ENCODE measurements at places on chromosomes 12 and 14.

DNA sequence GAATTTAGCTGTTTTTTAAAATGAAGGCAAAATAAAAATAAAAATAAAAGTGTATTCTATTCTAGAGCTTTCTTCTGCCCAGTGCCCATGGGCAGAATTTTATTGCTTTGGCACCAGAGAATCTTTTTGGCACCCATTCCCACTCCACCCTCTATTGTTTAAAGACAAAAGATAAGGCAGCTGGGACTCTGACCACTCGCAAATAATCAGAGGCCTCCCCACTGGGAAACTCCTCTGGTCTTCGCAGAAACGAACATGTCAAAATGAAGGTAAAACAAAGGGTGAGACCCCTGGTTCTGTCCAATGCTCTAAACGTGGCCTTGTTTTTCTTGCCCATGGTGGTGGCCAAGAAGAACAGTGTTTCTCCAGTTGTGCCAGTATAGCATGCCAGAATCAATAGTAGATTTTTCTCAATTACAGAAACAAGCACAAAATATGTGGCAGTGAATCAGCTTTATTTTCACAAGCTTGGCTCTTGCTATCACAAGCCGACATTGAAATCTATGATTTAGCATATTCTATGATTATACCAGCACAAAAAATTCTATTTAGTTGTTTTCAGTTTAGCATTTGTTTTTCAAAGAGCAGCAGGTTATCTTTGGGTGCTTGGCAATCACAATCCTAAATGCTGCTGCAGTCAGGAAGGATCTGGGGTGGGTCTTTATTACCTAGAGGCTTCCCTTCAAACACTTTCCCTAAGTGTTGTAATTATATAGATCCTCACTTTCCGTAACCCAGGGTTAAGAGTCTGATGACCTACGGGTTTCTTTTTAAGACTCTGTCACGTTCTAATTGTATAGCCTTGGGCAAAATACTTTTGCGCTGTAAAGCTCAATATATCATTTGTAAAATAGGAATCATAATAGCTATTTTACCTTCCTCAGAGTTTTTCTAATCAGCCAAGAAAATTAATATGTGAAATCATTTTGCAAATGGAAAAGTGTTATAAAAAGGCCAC is 50.5 kb downstream of the KITLG start:
- no peak for DNase-seq

DNA sequence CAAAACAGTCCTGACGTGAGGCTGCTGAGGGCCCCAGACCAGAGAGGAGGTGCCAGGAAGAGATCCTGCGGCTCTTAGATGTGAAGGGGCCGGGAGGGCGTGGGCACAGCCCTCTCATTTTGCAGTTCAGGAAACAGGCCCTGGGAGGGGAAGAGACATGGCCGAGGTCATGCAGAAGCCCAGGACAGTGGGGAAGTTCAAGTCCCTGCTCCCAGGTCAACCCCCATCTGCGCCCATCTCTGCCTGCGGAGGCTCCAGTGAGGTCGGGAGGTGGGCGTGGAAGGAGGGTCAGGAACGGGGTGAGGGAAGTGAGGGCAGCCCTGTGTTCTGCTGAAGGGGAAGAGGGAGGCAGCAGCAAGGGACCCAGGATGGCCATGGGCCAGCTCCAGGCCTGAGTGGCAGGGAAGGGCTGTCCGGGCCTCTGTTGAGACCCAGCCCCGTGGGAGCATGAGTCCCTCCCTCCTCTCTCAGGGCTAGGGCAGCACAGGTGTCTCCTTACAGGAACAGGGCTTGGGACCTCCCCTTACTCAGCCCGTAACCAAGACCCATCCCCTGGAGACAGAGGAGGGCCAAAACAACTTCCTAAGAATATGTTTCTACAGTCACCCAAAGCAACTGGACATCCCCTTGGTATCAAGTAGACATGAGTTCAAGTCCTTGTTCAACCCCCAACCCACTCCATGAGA is 90.8 kb downstream of the LGMN start:
- DNase-seq = no peak

DNA sequence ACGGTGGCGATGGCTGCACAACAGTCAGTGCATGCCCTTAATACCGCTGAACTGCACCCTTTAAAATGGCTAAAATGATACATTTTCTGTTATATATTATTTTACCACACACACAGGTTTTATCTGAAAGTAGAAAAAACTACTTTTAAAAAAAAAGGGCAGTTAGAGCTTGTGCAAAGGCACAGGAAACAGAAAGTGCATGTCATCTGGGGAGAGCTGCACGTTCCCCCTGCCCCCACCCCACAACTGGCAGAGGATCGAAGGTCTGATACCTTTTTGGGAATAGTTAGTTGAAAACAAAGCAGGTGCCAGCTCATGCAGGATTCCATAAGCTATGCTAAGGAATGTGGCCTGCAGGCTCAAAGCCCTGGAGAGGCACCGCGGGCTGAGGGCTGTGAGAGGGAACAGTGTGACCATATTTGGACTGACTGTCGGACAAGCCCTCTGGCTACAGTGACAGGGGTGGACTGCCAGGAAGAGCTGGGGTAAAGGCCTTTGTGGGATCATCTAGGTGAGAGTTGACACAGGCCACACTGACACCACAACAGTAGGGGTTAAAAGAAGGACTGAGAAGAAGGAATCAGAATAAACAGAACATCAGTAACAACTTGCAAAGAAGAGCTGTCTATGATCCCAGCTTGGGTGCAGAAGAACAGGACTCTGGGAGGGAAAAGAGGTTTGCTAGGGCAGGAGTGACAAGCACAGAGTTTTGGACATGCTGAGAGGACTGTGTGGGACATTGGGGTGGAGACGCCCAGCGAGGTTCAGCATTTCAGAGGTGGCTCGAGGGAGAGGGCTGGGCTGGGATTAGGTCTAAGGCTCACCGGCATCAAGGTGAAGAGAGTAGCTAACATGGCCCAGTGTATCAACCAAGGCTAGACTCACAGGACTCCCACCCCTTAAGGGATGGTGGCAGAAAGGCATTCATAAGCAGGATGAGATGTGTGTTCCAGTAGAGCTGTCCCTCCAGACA is 54.6 kb downstream of the ACTN1 start:
- no peak for DNase-seq

GRCh38 chr14:32637582-32637981 is 301.1 kb upstream of the NPAS3 start:
- no peak for DNase-seq

GRCh38 chr12:7695566-7696197 is at the start of gene GDF3:
Gene GDF3 (minus strand): TSS chr12:7695775. CDS start chr12:7695728, 47 bp downstream.
- DNase-seq = no peak

- no peak for DNase-seq
Observed at GRCh38 chr12:64127811-64128210, 94.3 kb downstream of the KICS2 start.

DNA sequence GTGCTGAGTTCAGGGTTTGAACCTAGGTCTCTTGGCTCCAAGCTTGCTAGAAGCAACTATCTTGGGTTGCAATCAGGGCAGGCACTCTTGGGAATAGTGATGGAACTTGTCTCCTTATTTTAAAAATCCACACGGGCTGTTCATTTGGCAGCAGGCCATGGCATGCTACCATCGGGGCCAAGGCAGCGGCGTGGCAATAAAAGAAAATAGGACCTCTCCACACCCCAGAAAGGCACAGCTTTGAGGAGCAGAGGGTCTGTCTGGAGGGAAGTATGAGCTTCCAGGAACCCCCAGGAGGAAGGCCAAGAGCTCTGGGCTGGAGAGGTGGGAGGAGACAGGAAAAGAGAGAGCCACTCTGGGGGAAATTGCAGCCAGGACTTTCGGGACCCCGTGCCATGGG is 15.3 kb downstream of the RPS6KL1 start:
- no peak for DNase-seq

GRCh38 chr14:48738186-48738925 is 847.8 kb downstream of the RPS29 start:
- DNase-seq = no peak

GRCh38 chr12:68815928-68816800 is 8.2 kb downstream of the MDM2 start:
- DNase-seq = no peak

DNA sequence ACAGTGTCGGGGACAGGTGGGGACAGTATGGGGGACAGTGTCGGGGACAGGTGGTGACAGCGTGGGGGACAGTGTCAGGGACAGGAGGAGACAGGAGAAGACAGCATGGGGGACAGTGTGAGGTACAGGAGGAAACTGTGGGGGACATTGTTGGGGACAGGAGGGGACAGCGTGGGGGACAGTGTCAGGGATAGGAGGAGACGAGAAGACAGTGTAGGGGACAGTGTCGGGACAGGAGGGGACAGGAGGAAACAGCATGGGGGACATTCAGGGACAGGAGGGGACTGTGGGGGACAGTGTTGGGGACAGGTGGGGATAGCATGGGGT is 139.5 kb downstream of the TMEM121 start:
- no peak for DNase-seq

- no peak for DNase-seq
Observed at GRCh38 chr14:92502541-92503286, 10.9 kb upstream of the RIN3 start.

DNA sequence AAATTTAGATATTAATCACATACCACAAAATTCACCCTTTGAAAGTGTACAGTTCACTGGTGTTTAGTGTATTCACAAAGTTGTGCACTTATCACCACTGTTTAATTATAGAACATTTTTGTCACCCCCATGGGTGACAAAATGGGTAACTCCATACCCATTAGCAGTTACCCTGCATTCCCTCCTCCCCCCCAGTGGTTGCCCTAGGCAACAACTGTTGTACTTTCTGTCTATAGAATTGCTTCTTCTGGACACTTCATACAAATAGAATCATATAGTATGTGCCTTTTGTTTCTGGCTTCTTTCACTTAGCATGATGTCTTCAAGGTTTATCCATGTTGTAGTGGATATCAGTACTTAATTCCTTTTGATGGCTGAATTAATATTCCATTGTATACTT is 52.7 kb downstream of the FBXO34 start:
- DNase-seq = no peak

GRCh38 chr14:58641509-58641908 is 3.7 kb downstream of the DACT1 start:
- DNase-seq = no peak

DNA sequence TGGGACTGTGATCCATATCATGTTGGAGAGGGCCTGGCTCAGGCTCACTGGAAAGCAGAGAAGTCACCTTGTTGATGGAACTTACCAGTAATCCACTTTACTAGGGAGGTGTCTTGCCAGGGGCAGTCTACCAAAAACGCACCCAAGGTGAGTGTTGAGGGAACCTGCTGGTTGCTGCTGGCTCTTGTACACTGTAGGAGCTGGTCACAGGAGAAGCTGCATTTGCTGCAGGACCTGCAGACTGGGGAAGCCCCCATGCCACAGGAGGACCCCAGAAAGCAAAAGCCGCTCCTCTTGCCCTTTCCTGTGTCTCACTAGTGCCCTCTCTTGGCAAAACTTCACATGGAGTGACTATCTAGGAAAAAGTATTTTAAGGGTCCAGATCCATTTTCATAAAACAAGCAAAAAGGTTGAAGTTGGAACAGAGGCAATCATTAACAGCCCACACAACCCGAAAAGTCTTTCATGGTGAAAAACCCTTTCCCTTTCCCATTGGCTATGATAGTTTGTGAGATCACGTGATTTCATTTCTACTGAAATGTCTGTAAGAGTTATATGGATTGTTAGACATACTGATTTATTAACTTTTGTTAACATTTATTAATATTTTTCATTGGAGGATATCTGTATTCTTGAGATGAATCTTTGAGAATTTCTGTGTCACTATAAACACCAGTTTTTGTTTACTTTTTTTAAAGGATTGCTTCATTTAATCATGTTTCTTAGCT is 59.2 kb downstream of the RASSF8 start:
- DNase-seq = no peak

- DNase-seq = no peak
Observed at GRCh38 chr12:79547044-79547734, 143.6 kb downstream of the PAWR start.

DNA sequence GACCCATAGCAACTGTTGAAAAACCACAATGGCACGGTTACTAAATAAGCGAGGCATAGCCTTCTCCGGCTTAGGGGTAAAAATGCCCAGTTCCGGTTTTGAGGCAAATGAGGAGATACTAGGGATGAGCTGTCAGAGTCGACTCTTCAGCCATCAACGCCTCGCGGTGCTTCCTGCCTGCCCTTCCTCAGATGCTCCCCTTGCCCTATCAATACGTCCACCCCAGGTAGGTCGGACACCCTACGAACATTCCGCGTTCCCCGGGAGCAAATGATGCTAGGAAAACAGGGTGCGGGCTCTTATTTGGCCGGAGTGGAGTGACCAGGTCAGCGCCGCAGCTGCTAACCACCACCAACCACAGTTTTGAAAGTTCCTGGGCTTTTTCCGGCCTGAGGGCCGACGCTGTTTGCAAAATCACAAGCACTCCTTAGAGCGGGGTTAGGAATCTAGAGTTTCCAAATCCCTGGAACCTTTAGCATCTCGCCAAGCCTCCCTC is 1.2 kb downstream of the SRSF9 start:
- no peak for DNase-seq

- DNase-seq = no peak
Observed at GRCh38 chr12:129002427-129002826, 149.1 kb downstream of the GLT1D1 start.

DNA sequence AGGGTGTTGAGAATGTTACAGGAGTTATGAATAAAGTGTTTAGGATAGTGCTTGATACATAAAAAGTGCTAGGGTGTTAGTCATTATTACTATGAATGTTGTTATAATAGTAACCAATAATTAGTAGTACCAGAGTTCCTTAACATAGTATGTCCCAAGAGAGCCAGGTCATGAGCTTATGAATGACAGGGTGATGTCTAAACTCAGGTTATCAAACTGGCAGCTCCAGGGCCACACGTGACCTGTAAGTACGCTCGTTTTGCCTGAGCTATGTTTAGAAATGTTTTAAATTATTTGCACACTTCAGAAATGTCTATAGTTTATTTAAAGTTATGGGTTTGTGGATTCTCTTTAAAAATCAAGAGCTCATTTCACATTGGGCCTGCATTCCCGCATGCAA is 14.1 kb upstream of the GRIP1 start:
- DNase-seq = no peak

GRCh38 chr12:12719496-12719895 is 2.3 kb downstream of the CDKN1B start:
- no peak for DNase-seq

DNA sequence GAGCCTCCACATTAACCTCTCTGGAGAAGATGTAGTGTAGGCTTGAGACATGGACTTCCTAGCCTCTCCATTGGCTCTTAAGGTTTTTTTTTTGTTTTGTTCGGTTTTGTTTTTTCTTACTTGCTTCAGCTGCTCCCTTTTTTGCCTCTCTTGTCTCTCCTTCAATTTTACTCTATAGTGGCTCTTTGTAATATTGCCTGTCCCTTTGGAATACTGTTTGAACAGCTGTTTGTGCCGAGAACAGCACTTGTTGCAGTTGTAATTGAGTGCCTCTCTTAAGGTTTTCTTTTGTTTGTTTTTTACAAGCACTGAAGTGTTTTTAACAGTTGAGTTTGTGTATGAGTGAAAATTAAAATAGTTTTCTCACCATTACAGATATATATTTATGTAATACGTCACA is 567.7 kb downstream of the LRFN5 start:
- no peak for DNase-seq
